ENCODE measurements at places on chromosomes 11 and 22. TPM values are rescaled to one million over a fixed set of nuclear protein-coding genes. Genes with fewer than 3 reads are reported as not detected.
A peak's percentile ranks its signal among the peaks of the same experiment; 100 is the strongest.

DNA sequence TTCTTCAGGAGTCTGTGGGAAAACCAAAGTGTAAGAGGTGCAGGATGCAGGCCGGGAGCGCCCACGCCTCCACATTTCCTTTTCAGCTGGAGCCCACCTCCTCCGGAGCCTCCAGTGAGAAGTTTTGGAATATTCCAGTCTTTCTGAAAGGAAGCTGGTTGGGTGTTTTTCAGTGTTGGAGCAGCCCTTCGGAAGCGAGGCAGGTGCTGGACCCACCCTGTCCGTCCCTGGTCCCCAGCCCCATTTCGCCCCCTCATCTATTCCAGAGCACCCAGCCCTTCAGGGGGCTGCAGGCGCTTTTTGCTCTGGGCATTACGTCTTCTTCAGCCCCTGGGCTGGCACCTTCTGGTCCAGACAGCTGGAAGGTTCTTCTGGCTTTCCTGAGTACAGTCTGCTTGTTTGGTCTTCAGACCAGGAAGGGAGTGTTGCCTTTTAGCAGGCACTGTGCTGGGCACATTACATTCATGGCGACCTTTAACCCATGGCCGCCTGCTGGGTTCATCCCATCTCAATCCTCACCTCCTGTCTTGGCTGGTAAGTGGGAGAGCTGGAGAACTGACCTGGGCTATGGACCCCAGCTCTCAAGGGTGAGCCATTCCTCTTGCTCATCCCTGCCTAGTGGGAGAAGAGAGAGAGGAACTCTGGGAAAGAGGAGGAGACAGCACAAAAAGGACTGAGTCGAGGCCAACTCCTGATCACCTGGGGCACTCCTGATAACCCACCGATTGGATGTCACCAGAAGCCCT lies 710 bp upstream of the THY1 start:
- no peak for DNase-seq

The HOATZ gene
- not detected for total RNA-seq

The ESAM gene
- 0.16 TPM for total RNA-seq

The SIK3 gene
- 10.0 TPM for total RNA-seq

DNA sequence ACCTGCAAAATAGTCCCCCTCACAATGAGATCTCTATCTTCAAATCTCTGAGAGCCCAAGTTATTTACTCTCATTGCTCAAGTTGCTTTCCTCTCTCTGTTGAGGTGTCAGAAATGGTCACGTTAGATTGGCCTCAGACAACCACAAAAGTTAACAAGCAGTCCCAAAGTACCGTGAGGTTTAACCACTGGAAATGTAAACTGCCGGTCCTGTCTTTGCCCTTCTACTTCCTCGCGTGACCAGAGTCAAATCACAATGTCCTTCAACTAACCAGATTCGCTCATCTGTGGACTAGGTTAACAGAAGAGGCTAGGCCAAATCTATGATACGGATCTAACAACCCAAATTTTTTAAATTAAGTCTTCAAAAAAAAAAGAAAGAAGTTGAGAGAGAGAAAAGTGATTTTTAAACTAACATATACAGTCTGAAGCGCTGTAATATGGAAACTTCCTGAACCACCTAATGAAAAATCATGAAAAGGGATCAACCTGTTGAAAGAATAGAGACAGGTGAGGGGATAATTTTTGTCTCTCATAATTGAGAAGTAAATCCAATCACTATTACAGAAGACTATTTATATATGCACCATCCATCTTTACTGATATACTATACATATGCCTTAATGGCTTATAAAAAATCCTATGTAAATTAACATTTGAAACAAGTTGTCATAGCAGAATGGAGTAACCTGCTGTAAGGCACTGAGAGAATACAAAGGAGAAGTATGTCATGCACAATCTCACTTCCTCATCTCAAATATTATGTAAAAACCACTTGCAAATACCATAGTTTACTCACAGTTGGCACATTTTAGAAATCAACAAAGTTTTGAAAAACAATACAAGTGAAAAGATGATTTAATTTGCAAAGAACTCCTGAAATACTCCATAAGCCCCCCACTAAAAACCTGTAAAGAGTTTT lies 3.3 kb upstream of the JAML start:
- DNase-seq = no peak

- peak; percentile 27 for DNase-seq
Measured at GRCh38 chr11:92296138-92296515, 71.5 kb downstream of the FAT3 start.

DNA sequence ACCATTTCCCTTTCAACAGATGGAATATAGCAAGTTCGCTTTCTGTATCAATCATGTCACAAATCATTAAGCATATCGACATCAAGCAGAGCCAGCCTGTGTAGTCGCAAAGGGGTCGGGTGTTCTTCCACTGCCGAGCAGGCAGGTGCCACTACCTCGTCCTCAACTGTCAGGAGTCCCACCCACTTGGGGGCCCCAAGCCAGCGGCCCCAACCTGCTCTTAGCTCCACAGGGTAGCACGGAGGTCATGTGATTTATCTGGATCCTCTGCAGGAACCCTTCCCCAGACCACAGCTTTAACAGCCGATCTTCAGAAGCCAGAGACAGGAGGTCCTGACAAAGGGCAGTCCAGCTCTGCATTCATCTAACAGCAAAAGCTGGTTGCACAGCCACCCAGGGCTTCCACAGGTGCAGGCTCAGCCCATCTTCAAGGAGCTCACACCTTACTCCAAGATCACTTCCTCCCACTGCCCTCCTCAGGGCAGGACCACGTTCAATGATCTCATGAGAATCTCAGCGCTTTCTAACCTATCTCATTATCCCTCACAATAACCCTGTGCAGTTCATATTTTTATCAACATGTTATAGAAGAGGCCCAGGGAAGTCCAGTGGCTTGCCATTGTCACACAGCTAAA lies 110.2 kb downstream of the TRIM29 start:
- DNase-seq = no peak

- DNase-seq = no peak
Measured at GRCh38 chr11:114270531-114271270, 25.5 kb upstream of the NNMT start.

The SLC22A12 gene
- not detected for total RNA-seq

The PNPLA3 gene
- total RNA-seq = 1.9 TPM

DNA sequence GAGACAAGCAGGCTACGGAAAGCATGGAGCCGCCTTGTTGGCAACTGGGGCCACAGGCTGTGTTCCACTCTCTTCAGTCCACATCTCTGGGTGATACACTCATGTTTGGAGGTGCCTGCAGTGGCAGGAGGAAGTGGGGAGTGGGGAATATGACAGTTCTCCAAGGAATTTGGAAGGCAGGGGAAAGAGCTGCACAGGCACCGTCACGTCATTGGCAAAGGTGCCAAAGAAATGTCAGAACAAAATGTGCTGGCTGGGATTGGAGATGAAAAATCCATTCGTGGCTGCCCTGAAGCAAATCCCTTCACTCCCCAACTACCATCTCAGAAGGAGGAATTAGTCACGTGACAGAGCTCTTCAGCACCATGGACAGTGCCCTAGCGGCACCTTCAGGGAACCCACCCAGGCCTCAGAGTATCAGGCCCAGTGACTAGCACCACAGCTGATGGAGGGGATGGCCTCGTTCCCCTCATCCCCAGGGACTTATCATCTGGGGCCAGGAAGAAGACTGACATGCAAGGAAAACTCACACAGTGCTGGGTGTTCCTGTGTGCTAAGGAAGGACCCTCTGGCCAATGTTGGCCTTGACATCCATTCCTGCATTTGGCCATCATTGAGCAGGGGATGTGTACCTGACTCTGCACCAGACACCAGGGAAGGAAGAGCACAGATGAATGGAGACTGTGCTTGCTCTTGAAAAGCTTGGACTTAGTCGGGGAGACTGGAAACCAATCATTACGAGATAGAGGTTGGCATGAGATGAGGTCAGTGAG lies 48.5 kb upstream of the PRDM11 start:
- DNase-seq = peak; percentile 66

DNA sequence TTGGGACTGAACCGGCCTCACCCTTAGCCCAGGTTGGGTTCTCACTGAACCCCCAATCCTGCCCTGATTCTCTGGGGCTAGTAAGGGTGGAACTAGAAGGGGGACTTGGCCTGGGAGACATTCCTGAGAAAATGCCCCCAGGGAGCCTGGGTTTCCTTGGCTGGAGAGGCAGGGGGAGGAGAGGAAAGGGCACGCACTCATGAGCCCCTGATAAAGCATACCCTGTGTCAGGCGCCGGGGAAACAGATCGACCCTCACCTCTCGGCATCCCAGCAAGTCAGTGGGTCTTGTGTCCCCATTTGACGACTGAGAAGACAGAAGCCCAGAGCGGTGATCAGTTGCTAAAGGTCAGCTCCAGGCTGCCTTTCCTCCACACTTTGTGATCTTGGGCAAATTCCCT lies 47.7 kb upstream of the RTL6 start:
- DNase-seq = no peak

GRCh38 chr11:69106031-69106811 lies 49.5 kb upstream of the SMIM38 start:
- no peak for DNase-seq

- no peak for DNase-seq
Measured at GRCh38 chr11:72626414-72626936, 47.7 kb downstream of the PDE2A start.

GRCh38 chr11:131916638-131917037 lies 546.2 kb downstream of the NTM start:
- DNase-seq = no peak

DNA sequence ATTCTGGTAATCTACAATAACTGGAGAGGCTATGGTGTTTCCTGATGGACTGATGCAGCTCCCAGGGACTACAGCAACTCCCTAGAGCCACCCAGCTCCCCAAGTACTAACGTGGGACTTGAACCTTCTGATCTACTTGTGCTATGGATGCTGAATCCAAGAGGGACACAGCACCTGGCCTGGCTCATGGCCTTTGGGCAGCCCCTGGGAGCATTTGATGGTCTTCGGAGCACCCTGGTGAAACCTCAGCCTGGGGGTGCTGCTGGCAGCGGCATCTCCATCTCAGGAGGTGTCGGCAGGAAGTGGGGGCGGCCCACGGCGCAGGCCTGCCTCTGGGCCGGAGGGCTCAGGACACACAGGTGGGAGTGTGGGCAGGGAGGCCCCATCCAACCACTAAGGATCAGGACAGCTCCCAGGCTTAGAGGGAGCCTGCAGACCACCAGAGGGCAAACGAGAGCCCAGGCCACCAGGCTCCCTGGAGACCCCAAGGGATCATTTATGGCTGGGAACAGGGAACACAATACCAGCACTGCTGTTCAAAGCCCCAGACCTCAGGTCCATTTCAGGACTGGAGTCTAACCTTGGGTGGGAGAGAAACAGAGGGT lies 8.7 kb downstream of the EHD1 start:
- DNase-seq = peak; percentile 75

Data from SJCRH30 (cell line).